ENCODE measurements at places on chromosomes 2 and 18.

DNA sequence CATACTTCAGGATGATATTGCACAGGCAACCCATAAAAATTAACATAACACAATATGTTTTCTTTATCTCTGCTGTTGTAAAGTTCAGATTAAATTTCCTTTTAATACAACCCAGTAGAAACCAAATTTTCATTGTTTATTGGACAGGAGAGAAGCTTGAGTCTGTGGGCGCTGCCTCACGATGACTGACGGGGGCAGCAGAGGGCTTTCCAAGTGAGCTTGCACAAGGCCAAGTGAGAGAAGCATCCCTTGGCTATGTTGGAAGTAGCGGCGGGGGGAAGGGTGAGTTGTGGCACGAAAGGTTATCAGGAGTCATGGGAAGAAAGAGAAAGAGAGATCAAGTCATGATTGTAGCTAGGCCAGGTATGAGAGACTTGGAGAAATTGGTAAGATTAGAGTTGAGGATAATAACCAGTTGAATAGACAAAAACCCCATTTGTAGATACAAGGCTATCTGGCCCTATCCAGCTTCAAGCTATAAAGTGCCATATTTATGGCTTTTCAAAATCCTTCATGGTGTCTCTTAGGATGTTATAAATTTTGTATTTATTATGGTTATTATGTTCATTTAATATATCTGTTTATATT, 413.7 kb upstream of the FAM98A start:
- peak; percentile 17 for DNase-seq

- DNase-seq: no peak
Observed at GRCh38 chr18:37306432-37306831, 259.2 kb downstream of the CELF4 start.

DNA sequence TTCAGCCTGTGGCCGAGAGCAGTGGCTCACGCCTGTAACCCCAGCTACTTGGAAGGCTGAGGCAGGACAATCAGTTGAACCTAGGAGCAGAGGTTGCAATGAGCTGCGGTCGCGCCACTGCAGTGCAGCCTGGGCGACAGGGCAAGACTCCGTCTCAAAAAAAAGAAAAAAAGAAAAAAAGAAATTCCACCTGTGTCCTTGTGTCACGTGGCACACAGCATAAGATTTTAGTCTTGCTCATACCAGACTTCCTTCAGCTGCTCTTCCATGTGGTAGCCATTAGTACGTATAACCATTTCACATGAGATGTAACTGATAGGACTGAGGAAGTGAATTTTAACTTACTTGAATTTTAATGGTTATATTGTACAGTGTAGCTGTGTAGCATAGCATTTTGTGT, 4.0 kb downstream of the NOP58 start:
- DNase-seq: no peak

GRCh38 chr2:171878481-171878993, 15.5 kb downstream of the SLC25A12 start:
- DNase-seq: no peak

- no peak for DNase-seq
Observed at GRCh38 chr2:62467475-62468321, 38.3 kb downstream of the TMEM17 start.

DNA sequence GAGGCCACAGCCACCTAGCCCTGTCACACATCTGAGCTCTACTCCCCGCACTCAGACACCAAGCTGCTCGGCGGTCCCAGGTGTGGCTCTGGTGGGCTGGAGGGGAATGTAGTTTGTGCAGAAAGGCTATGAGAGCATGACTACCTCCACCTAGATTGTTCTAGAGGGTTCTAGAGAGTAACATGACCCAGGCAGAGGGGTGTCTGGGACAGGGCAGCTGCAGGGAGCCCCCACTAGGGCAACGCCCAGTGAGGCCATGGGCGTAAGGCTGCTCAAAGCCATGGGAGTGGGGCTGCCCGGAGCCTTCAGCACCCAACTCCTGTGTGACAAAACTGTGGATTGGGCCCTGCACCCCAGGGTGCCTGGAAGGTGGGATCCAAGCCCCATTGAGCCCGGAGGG, 511.4 kb upstream of the MYT1L start:
- no peak for DNase-seq

DNA sequence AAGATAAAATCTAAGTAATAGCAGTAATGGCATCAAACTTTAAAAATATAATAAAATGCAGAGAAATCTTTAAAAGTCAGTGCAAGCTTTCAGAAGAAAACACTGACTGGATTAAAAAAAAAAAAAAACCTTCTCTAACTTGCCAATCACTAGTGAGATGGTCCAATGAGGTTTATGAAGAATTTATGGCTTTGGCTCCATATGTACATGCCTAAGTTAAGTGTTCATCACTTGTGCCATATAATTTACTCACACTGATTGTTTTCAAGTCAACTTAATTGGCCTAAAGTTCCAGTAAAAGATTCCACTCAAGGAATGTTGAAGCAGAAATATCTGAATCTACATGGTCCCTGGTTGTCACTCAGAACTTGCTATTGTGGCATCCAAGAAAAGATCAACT, 40.7 kb upstream of the RAB27B start:
- DNase-seq: no peak

DNA sequence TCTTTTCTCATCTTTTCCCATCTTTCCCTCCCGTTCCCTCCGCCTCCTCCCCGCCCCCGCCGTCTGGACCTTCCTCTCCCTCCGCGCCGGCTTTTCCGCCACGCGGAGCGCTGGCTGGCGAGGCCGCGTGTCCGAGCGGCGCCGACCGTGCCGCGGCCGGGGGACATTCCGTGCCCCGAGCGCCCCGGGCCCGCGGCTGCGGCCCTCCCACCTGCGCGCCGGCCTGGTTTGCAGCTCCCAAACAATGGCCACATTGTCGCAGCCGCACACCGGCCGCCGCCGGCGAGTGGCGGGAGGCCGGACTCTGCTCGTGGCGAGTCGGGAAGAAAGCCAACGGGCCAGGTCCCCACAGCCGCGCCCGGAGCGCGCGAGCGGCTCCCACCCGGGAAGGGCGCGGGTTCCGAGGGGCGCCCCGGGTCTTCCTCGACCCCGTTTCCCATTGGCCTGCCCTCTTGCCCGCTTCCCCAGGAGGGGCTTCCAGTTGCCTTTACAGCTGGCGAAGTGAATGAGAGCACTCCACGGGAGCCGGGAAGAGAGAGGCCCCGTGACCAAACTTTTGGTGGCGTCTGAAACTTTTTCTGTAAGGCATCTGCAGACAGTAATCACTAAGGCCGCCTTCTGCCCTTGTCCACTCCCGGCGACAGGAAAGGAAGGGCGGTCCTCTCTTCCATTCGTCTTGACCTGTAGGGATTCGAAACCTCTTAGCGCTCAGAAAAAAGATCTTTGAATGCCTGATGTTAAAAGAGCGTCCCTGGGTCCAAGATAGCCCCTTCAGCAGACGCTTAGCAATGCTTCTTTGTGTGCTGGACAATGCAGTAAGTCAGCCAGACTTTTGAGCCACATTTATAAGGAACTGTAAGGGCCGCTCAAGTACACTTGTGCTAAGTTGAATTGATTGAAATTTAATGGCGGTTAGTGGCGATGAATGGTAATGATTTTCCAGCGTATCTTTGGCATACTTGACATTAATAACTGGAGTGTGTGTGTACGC, 6.2 kb downstream of the GLI2 start:
- no peak for DNase-seq

GRCh38 chr2:96521219-96521618, 15.3 kb upstream of the ARID5A start:
- DNase-seq: no peak

- no peak for DNase-seq
Observed at GRCh38 chr18:12423393-12423792, 15.7 kb downstream of the PRELID3A start.

- no peak for DNase-seq
Observed at GRCh38 chr2:240435948-240436682, 652 bp downstream of the GPC1 start.

- DNase-seq: no peak
Observed at GRCh38 chr2:76256458-76257088, 545.9 kb upstream of the GCFC2 start.

DNA sequence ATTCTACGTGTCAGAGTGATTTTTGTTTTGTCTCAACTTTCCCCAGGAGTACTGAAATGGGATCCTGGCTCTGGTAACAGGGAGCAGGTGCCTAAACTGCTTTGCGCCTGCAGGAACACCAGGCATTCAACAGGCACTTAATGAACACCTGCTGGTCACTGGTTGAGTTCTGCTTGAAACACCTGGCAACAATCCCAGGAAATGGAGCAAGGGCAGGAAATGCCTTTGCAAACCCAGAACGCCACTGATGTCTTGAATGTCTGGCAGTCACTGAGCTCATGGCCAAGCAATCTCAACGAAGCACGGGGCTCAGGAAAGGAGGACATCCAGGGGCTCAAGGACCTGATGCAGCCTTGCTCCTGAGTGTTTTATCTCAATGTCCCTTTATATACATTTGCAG, 360.0 kb upstream of the RAB6C start:
- DNase-seq: no peak

GRCh38 chr2:128322715-128323554, 4.3 kb upstream of the HS6ST1 start:
- peak; percentile 17 for DNase-seq

DNA sequence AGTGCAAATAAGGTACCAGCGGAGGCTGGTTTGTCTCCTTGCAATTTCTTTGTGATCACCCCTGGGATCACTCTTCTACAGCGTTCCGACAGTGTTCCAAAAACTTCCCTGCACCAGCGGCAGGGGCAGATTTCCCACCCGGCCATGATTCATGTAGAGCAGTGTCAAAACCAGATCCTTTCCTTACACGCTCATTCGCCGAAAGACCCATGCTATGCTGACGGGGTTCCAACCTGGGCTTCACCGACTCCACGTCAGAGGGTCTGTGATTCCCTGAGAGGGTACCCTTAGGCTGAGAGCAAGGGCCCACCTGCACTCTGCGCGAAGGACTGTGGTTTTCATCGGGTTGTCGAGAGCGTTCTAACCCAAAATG, 423 bp upstream of the TTC27 start:
- DNase-seq: no peak

GRCh38 chr2:1136067-1136466, 185.4 kb downstream of the SNTG2 start:
- DNase-seq: no peak

- DNase-seq: no peak
Observed at GRCh38 chr2:225354281-225354774, 45.2 kb upstream of the NYAP2 start.

GRCh38 chr2:191611614-191612013, 66.3 kb upstream of the NABP1 start:
- no peak for DNase-seq

GRCh38 chr2:223215254-223215516, 163.2 kb downstream of the KCNE4 start:
- DNase-seq: no peak

GRCh38 chr18:4096486-4096885, 358.6 kb downstream of the DLGAP1 start:
- DNase-seq: no peak

DNA sequence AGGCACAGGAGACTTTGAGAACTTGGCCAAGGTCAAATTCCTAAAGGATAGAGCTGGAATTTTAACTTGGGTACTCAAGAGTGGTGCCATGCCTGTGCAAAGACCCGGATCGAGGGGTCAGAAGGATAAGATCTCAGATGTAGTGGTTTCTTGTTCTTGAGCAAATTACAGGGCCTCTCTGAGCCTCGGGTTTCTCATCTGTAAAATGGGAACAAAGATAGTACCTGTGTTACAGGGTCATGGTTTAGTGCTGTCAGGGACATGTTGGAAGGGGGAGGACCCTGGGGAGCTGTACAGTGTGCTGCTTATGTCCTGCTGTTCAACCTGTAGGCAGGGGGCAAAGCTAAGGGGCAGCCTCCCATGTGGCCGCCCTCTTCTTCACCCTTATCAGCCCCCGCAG, 173.5 kb upstream of the HAAO start:
- DNase-seq: no peak

GRCh38 chr2:171874963-171875362, 19.1 kb downstream of the SLC25A12 start:
- DNase-seq: no peak

- no peak for DNase-seq
Observed at GRCh38 chr2:152655880-152656279, 61.4 kb downstream of the PRPF40A start.

- no peak for DNase-seq
Observed at GRCh38 chr2:181190711-181191110, 210.3 kb downstream of the UBE2E3 start.
